Occipital lobe (tissue), 3 donors: ENCODE measurements at places on chromosomes 6 and 20. TPM values are rescaled to one million over a fixed set of nuclear protein-coding genes. Genes with fewer than 3 reads are reported as not detected.

Gene CLDN20
- total RNA-seq, result not detected

Gene TSBP1
- total RNA-seq, result not detected

Gene MAS1
- total RNA-seq, result not detected

Gene MAP3K5
- total RNA-seq, result 9.8 TPM

Gene PPIL6
- 41.5 TPM for total RNA-seq

Gene DLK2
- total RNA-seq, result 7.3 TPM

Gene SYCP2
- 4.1 TPM for total RNA-seq

Gene CDC5L
- 55.7 TPM for total RNA-seq

Gene PRR18
- total RNA-seq, result 0.47 TPM

Gene CTCFL
- not detected for total RNA-seq

Gene HS3ST5
- total RNA-seq, result 6.6 TPM

Gene KCNG1
- total RNA-seq, result 41.3 TPM

Gene FAM162B
- total RNA-seq, result 2.8 TPM

Gene SESN1
- 38.8 TPM for total RNA-seq

Gene MROH8
- total RNA-seq, result 3.0 TPM

Gene GABRR1
- not detected for total RNA-seq

Gene HFE
- 1.1 TPM for total RNA-seq

Gene RIPPLY2
- 12.9 TPM for total RNA-seq

Gene PRDM1
- 1.4 TPM for total RNA-seq

Gene FRK
- total RNA-seq, result 0.31 TPM

Gene PPP1R14C
- total RNA-seq, result 61.3 TPM

Gene KIAA1755
- 0.94 TPM for total RNA-seq

Gene MEI4
- total RNA-seq, result 0.47 TPM

Gene NINL
- total RNA-seq, result 18.4 TPM

Gene PRL
- total RNA-seq, result not detected

Gene CDC40
- total RNA-seq, result 28.2 TPM

Gene ACTL10
- total RNA-seq, result 1.1 TPM

Gene ADISSP
- total RNA-seq, result 18.9 TPM

Gene ADGB
- 0.94 TPM for total RNA-seq

Gene CTAGE9
- total RNA-seq, result not detected

Gene RAD21L1
- total RNA-seq, result not detected

Gene PSORS1C1
- total RNA-seq, result not detected

Gene CST5
- total RNA-seq, result not detected
